Daoy (cell line): ENCODE measurements at places on chromosomes 13 and 19. TPM values are rescaled to one million over a fixed set of nuclear protein-coding genes. Genes with fewer than 3 reads are reported as not detected.

The CGB5 gene
- 22.0 and 35.7 TPM in 2 replicates for total RNA-seq

The NTF4 gene
- total RNA-seq: not detected in 2 replicates

The NCCRP1 gene
- total RNA-seq: 0.40 TPM in 1 of 2 replicates, not detected in the other

The ZNF626 gene
- total RNA-seq: 1.6 and 5.5 TPM in 2 replicates

The ZFP36 gene
- total RNA-seq: 0.21 and 2.1 TPM in 2 replicates

The CEACAM3 gene
- total RNA-seq: not detected in 2 replicates

The NLRP4 gene
- total RNA-seq: 0.60 and 0.80 TPM in 2 replicates

The ANKLE1 gene
- 1.6 and 2.3 TPM in 2 replicates for total RNA-seq

The CYP2A6 gene
- total RNA-seq: not detected in 2 replicates

The CGB1 gene
- not detected in 2 replicates for total RNA-seq

The TRPC4 gene
- 0.34 TPM in 1 of 2 replicates, not detected in the other for total RNA-seq

The ZNF541 gene
- total RNA-seq: not detected in 2 replicates
